ENCODE measurements at places on chromosomes 16 and 17. TPM values are rescaled to one million over a fixed set of nuclear protein-coding genes. Genes with fewer than 3 reads are reported as not detected.

PHLPP2 gene
- total RNA-seq = 19.1 TPM

CD79B gene
- total RNA-seq = 2.0 TPM

ITGB3 gene
- total RNA-seq = 58.7 TPM

C17orf50 gene
- total RNA-seq = not detected

ST6GALNAC2 gene
- total RNA-seq = 27.1 TPM

CCL3 gene
- 2.4 TPM for total RNA-seq

CDH8 gene
- 0.49 TPM for total RNA-seq

CCDC47 gene
- total RNA-seq = 59.1 TPM

Measured in gastroesophageal sphincter (tissue), 4 donors.